Activated T-helper 1 cell treated with anti-CD3 and anti-CD28 coated beads, Interleukin-12 subunit alpha, Interleukin-12 subunit beta, Interleukin-2, Interleukin-4 antibody, amounts not matched to agents 30 ng/mL and 10 ng/mL and 1 ng/mL, durations not matched to agents 14 hours and 24 hours and 36 hours (primary cell): ENCODE measurements at places on chromosomes 6 and 20. TPM values are rescaled to one million over a fixed set of nuclear protein-coding genes. Genes with fewer than 3 reads are reported as not detected.

Gene ZBTB46
- total RNA-seq: 1.1 and 1.2 TPM in 2 replicates

Gene LIN28B
- total RNA-seq: not detected in 2 replicates

Gene OOEP
- total RNA-seq: 1.2 TPM in 1 of 2 replicates, not detected in the other

Gene POU3F2
- total RNA-seq: not detected in 2 replicates

Gene PRKN
- not detected in 2 replicates for total RNA-seq

Gene SLC17A1
- total RNA-seq: not detected in 2 replicates

Gene DNMT3B
- total RNA-seq: 0.75 and 0.93 TPM in 2 replicates

Gene TMEM170B
- 0.78 and 0.86 TPM in 2 replicates for total RNA-seq

Gene TJAP1
- 43.4 and 48.2 TPM in 2 replicates for total RNA-seq

Gene SLC35D3
- total RNA-seq: not detected in 2 replicates

Gene LY6G5B
- 29.5 and 35.1 TPM in 2 replicates for total RNA-seq

Gene BANF2
- not detected in 2 replicates for total RNA-seq

Gene KAT14
- total RNA-seq: 17.1 and 17.9 TPM in 2 replicates

Gene IP6K3
- not detected in 2 replicates for total RNA-seq

Gene MATN4
- 2.0 and 2.1 TPM in 2 replicates for total RNA-seq

Gene SLC22A16
- total RNA-seq: not detected in 2 replicates

Gene ZKSCAN3
- total RNA-seq: 2.9 and 3.3 TPM in 2 replicates

Gene KIF13A
- total RNA-seq: not detected in 2 replicates

Gene MYH7B
- total RNA-seq: 0.20 and 0.44 TPM in 2 replicates

Gene C20orf141
- total RNA-seq: not detected in 2 replicates

Gene PSMB1
- 264 and 265 TPM in 2 replicates for total RNA-seq

Gene MTFR2
- total RNA-seq: 23.3 and 27.6 TPM in 2 replicates

Gene PROCR
- total RNA-seq: 0.75 and 0.78 TPM in 2 replicates

Gene STMN3
- total RNA-seq: 5.3 and 5.5 TPM in 2 replicates

Gene FOXS1
- not detected in 2 replicates for total RNA-seq

Gene CLIC5
- 1.3 and 1.5 TPM in 2 replicates for total RNA-seq

Gene RAMACL
- total RNA-seq: 0.29 and 0.42 TPM in 2 replicates

Gene GTSF1L
- 0.39 TPM in 1 of 2 replicates, not detected in the other for total RNA-seq

Gene ADGB
- not detected in 2 replicates for total RNA-seq

Gene VSX1
- total RNA-seq: not detected in 2 replicates

Gene C4A
- 4.0 and 4.1 TPM in 2 replicates for total RNA-seq

Gene TFAP2C
- total RNA-seq: not detected in 2 replicates

Gene CDKN1A
- 105 and 107 TPM in 2 replicates for total RNA-seq

Gene ULBP2
- total RNA-seq: 0.32 and 0.65 TPM in 2 replicates

Gene SLC32A1
- total RNA-seq: not detected in 2 replicates
